Vagina (tissue), 2 donors: ENCODE measurements at places on chromosomes 5 and 9.

DNA sequence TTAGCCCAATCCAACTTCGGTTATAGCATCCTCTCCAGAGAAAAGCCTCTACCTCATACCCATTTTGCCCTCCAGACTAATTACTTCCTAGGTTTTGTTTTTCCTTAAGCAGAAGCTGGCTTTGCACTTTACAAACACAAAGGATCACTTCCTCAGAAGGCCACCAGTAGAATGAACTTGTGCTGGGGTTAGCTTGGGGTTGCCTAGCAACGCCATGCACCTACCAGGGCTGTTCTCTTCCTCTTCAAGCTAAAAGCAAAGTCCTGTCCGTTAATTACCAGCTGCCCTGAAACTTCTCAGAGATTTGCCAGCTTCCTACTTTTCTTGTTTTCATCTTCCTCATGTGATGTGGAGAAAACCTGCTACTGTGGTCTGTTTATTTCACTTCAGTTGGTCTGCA lies 132.0 kb upstream of the WWC1 start:
- H3K36me3 ChIP-seq = no peaks in the 10 kb centered on the region
- no peak overlapping the region for H3K27ac ChIP-seq
- H3K4me3 ChIP-seq = no peak overlapping the region

DNA sequence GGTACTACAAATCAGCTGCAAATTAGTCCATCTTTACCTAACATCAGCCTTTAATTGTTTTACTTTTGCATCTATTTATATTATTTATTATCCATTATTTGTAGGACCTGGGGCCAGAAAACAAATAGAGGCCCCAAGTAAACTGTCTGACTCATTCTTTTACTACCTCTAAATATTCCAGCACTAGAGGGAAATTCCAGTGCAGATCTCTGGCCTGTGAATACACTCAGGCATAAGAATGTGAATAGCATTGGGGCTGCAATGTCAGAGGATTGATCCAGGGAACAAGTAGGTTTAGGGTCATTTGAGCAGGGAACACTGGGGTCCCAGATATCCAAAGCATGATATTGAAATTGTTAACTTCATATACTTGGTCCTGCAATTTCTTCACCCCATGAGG lies 176.6 kb upstream of the TYRP1 start:
- H3K4me1 ChIP-seq = no peaks in the 10 kb centered on the region
- H3K27me3 ChIP-seq = no peaks in the 10 kb centered on the region
- no peaks in the 10 kb centered on the region for H3K36me3 ChIP-seq
- no peak overlapping the region for H3K27ac ChIP-seq
- no peak for DNase-seq

- H3K36me3 ChIP-seq = peaks cover 14% of the 10 kb centered on the region
- H3K27ac ChIP-seq = peak overlapping the region; percentile 18
- DNase-seq = no peak
- H3K4me1 ChIP-seq = peaks cover 35% of the 10 kb centered on the region
- H3K4me3 ChIP-seq = no peak overlapping the region
Observed at GRCh38 chr5:113058269-113058668, 81.7 kb downstream of the DCP2 start.

DNA sequence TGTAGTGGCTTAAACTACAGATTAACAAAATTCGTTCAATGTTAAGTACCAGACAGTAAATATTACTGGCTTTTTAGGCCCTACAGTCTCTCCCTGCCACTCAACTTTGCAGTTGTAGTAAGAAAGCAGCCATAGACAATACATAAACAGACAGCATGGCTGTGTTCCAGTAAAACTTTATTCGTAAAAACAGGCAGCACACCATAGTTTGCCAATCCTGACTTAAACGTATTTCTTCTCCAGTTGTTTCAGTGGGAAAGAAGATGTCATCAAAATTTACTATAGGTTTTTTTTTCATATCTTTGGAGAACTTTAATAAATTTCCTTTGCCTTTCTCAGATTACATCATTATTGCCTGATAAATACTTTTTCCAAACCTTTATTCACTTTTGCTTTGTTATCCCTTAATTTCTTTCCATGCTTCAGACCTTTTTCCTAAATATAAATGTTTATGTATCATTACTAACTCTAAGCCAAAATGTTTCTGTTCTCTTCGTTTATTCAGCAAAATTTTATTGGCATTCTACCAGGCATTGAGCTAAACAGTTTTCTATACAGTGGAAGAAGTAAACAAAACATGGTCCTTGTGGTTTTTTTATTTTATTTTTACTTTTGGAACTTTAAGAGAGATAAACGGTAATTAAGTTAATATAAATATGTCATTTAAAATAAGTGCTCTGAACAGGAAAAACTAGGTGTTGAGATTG lies 64.5 kb downstream of the SLF1 start:
- H3K4me1 ChIP-seq = no peaks in the 10 kb centered on the region
- no peaks in the 10 kb centered on the region for H3K36me3 ChIP-seq
- no peak overlapping the region for H3K4me3 ChIP-seq
- H3K27me3 ChIP-seq = no peaks in the 10 kb centered on the region

DNA sequence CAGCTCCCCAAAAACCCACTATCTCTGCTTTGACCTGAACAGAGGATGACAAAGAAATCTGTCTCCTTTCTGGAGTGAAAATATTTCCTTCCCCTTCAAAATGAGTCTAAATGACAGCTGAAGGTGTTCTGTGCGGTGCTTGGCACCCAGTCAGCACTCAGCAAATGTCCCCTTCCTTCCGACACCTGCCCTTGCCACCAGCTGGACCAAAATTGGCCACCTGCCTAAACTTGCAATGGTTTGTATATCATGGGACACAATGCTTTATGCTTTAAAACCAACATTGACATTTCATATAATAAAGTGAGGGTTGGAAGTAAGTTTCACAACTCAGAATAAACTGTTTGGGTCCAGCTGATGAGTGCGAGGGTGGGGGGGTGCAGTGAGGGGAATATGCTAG lies 7.5 kb upstream of the TTC1 start:
- no peaks in the 10 kb centered on the region for H3K36me3 ChIP-seq
- H3K27ac ChIP-seq = no peak overlapping the region
- H3K27me3 ChIP-seq = no peaks in the 10 kb centered on the region
- no peaks in the 10 kb centered on the region for H3K4me1 ChIP-seq
- no peak for DNase-seq
- no peak overlapping the region for H3K4me3 ChIP-seq

DNA sequence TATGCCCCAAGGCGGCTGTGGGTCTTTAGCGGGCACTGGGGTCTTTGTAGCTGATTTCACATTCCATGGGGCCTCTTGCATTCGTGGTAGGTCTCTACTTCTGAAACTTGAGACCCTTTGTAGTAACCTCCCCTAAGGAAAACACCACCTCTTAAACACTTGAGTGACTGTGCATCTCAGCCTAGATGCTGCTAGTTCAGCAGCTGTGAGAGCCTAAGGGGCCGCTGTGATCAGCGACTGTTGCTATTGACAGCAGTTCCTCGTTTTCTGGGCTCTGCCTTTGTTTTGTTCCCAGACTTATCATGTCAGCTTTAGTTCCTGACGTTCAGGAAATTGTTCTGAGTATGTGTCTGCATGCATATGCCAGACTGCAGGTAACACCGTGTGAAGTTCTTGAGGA lies 171.2 kb downstream of the HSPA4 start:
- DNase-seq = no peak
- peaks cover 30% of the 10 kb centered on the region for H3K4me1 ChIP-seq
- no peak overlapping the region for H3K27ac ChIP-seq
- H3K27me3 ChIP-seq = no peaks in the 10 kb centered on the region
- no peak overlapping the region for H3K4me3 ChIP-seq
- H3K36me3 ChIP-seq = no peaks in the 10 kb centered on the region

- no peak overlapping the region for H3K27ac ChIP-seq
- no peak overlapping the region for H3K4me3 ChIP-seq
- no peak for DNase-seq
Observed at GRCh38 chr5:119363271-119363670, 7.5 kb downstream of the TNFAIP8 start.

DNA sequence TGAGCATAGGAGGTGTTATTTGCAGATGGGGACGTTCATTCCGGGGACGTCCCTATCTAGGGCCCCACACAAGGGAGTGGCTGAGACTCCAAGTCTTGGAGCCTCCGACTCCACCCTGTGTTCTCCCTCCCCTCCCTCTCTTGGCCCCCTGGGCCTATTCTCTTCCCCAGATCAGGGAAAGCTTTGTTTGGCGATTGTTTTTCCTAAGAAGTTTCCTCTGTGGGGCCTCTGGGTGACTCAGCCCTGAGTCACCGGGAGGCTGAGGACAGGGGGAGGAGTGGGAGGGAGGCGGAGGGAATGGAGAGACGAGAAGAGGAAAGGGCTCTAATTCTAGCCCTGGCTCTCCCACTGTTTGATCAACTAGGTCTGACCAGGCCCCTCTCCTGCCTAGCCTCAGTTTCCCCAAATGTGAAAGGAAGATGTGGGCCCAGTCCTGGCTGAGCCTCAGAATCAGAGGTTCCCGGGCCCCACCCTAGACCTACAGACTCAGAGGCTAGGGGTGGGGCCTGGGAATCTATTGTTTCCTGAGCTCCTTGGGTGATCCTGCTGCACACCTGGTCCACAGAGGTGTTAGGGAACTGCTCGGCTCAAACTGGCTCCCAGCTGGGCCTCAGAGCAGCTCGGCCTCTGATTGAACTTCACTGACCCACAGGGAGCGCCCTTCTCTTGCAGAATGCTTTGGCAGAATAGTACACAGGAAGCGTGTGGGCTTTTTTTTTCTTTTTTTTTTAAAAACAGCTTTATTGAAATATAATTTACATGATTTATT lies 19.2 kb downstream of the GSN start:
- no peaks in the 10 kb centered on the region for H3K27me3 ChIP-seq
- H3K27ac ChIP-seq = peak overlapping the region; percentile 97
- H3K4me1 ChIP-seq = peaks cover 92% of the 10 kb centered on the region
- DNase-seq = no peak

DNA sequence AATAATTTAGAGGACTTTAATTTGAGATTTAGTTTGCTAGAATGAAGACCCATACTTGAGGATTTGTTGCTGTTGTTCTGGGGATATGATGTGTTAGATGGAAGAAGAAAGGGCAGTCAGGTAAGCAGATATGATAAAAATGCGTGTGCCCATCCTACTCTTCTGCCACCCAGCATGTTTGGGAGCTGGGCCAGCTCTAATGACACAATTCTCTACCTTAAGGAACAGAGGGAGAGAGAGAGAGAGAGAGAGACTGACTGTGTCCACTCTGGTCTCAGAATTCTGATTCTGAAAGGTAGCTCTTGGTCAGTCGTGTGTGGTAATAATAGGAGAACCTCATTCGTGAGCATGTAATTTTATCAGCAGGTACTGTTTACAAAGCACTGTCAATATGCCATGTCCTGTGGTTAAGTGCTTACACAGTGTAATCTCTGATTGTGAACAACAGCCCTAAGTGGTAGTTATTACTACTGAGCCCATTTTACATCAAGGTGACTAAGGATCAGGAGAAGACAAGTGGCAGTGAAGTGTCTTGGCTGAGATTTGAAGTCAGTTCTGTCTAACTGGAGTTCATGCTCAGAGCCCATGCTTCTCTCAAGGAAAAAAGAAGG lies 307.4 kb upstream of the SEMA6A start:
- no peak for DNase-seq
- H3K27me3 ChIP-seq = no peaks in the 10 kb centered on the region
- no peaks in the 10 kb centered on the region for H3K4me1 ChIP-seq
- no peaks in the 10 kb centered on the region for H3K36me3 ChIP-seq
- no peak overlapping the region for H3K4me3 ChIP-seq
- H3K27ac ChIP-seq = no peak overlapping the region
